ENCODE measurements at places on chromosomes 4 and X. TPM values are rescaled to one million over a fixed set of nuclear protein-coding genes. Genes with fewer than 3 reads are reported as not detected.

DNA sequence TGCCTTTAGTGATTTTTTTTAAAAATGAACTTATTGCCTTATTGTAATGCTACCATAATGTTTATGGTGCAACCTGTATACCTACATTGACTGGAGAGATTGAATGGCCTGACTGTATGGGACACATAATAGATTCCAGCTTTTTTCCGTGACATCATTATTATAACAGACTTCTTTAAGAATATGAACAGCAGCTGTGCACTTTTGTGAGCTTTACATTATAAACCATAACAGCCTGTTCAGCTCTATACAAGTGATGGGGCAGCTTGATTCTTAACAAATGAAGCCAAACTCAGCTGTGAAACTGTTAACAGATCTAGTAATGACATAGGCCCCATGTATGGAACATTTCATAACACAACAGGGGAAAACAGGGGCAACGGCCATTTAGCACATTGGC, 187.0 kb downstream of the BMPR1B start:
- DNase-seq: no peak

DNA sequence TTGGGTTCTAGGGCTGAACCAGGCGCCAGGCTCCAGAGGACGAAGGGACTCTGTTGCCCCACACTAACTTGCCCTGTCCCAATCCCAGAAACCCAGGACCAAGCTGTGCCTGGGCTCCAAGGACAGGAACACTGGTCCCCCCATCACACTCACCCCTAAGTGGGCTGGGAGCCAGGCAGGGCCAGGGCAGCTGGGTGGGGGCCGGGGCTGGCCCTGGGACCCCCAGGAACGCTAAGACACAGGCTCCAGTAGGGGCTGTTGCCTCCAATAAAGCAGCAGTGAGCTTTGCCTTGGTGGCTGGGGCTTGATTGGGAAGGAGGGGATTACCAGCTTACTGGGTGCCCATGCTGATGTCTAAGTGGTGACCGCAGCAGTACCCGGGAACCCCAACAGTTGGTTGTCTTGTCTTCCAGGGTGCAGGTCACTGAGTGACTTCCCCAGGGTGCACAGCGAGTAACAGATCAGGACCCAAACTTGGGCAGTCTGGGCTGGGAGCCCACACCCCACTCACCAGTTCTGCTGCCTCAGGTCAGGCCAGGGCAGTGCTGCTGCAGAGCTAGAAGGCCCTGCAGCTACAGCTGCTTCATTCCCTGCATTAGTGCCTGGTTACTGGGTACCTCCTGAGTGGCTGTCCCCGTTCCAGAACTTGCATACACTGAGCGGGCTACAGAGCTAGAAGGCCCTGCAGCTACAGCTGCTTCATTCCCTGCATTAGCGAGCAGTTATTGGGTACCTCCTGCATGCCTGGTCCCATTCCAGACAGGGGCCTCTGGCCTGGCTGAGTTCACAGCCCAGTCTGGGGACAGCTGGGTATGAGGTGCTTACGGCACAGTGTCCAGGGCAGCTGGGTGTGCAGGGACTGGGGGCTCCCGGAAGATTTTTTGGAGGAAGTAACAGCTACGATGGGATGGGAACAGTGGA, 9.4 kb upstream of the ADD1 start:
- DNase-seq: no peak

- DNase-seq: no peak
Measured at GRCh38 chr4:160498211-160498610, 1395.3 kb downstream of the RAPGEF2 start.

DNA sequence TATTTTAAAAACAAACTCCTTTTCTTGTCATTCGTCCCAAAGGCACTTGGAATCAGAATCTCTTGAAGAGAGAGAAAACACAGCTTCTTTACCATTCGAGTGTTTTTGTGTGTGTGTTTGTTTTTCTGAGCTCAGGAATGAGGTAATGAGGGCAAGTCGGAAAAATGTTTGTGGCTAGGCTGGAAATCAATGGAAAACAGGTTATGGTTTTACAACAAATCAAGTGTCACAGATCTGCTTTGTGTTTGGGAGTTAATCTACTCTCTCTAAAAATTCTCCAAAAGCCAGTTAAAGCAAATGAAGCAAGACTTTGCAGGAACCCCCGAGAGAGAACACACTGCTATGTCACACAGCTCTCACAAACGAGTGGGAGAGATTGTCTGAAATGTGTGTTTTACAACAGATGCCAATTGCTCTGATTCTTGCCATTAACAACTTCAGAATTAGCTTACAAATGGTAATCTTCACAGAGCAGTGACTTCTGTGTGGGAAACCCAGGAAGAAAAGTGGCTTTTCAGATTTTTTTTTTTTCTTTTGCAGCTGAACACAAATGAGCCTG, 264.1 kb downstream of the CBLL2 start:
- DNase-seq: no peak

DNA sequence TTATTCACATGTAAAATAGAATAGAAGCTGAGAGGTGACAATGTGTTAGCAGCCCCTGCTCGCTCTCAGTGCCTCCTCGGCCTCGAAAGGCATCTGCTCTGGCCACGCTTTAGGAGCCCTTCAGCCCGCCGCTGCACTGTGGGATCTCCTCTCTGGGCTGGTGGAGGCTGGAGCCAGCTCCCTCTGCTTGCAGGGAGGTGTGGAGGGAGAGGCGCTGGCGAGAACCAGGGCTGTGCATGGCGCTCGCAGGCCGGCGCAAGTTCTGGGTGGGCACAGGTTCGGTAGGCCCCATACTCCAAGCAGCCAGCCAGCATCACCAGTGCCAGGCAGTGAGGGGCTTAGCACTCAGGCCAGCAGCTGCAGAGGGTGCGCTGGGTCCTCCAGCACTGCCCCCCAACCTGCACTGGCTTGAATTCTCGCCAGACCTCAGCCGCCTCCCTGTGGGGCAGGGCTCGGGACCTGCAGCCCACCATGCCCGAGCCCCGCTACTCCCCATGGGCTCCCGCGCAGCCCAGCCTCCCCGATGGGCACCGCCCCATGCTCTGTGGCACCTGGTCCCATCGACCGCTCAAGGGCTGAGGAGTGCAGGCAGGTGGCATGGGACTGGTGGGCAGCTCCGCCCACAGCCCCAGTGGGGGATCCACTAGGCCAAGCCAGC, 1346.7 kb upstream of the IGFBP7 start:
- DNase-seq: no peak

DNA sequence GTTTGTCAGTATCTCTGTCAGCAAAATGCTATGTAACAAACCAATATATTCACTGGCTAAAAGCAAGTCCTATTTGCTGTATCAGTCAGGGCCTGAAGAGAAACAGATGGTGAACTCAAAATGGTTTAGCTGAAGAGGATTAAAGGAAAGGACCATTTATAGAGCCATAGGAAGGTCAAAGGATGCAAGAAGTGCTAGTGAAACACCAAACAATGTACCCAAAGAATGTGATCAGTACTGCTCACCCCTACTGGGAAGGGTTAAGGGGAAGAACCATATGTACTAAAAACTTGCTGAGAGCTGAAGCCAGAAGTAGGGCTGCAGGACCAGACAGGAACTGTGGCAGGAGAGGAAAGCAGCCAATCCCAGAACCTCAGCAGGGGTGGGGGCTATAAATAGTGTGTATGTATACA, 479.3 kb downstream of the INPP4B start:
- DNase-seq: no peak

DNA sequence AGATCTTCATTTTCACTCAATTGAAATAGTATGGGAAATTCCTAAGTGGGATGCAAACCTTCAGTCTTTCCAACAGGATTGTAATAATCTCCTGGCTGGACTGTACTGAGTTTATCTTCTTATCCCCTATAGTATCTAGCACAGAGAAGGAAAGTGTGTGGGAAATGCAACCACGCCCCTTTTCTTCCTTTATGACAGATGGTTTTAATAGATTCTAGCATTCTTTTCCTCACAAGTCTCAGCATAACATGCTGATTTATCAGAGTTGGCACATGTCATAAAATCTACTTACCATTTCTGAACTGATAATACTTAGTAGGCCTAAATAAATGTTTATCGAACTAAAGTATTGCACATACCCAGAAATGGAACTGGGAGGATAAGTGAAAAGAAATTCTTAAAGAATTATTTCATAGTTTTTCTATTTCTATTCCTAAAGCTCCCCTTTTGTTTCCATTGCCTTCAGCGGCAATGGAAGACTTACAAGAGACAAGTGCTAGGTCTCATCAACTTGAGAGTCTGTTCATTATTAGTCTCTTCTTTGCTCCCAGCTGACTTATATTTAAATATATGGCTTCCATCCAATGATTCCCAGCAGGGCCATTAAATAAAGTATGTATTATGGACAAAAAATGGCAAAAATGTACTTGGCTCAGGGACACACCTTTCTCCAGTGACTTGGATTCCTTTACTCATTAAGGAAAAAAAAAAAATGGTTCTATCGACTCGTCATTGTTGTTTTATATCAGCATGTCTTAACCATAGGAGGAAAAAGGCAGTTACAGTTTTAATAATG, 484.5 kb downstream of the IL1RAPL1 start:
- no peak for DNase-seq

DNA sequence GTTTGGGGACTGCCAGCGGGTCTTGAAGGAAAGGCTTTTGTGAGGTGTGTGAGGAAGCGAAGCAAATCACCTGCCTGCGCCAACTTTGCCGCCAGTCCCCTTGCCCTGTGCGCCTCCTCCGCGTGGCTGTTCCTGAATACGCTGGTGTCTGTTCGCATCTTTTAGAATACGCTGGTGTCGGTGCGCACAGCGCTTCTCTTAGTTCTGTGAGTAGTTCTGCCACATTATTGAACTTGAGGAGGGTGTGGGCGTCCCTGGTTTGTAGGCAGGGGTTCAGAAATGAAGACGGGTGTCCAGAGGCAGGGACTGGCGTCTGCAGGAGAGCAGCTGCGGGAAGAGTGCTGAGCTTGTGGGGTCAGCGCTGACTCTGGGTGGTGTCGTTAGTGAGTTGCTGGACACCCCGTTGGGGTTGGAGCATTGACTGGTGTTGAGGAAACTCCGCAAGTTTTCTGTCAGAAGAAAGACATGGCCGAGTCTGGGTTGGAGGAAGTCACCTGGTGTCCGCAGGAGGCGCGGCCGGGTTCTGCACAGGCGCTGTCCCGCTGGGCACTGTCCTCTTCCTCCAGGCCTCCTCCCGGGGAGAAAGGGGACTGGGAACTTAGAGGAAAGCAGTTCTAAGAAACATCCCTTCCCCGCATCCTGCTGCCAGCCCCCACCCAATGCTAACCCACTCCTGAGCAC, 930 bp downstream of the ZNF718 start:
- DNase-seq: no peak

GRCh38 chr4:127138586-127138985, 494.2 kb upstream of the INTU start:
- DNase-seq: no peak

GRCh38 chr4:185508181-185508580, 27.1 kb downstream of the PDLIM3 start:
- no peak for DNase-seq

GRCh38 chrX:149470955-149471354, 34.2 kb downstream of the IDS start:
- DNase-seq: peak; percentile 20

DNA sequence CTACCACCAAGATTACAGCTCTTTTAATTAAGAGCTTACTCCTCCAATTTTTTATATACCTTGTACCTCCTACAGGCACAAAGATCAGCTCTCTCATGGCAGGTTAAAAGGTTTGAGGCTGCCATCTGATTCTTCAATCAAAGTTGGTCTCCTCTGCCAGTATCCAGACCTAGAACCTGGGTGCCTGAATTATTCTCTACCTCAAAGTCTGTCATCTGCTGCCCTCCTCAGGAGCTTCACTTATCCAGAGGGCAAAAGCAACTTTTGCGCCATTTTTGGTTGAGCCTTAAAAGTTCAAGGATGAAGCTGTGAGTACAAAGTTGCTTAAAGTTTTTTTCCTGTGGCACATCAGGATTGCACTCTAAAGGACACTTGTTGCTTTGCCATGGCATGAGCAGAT, 343.7 kb upstream of the PPP1R2C start:
- DNase-seq: no peak

- no peak for DNase-seq
Measured at GRCh38 chr4:6443035-6444023, 29.1 kb downstream of the PPP2R2C start.

- DNase-seq: no peak
Measured at GRCh38 chr4:11839889-11840288, 411.2 kb upstream of the HS3ST1 start.

DNA sequence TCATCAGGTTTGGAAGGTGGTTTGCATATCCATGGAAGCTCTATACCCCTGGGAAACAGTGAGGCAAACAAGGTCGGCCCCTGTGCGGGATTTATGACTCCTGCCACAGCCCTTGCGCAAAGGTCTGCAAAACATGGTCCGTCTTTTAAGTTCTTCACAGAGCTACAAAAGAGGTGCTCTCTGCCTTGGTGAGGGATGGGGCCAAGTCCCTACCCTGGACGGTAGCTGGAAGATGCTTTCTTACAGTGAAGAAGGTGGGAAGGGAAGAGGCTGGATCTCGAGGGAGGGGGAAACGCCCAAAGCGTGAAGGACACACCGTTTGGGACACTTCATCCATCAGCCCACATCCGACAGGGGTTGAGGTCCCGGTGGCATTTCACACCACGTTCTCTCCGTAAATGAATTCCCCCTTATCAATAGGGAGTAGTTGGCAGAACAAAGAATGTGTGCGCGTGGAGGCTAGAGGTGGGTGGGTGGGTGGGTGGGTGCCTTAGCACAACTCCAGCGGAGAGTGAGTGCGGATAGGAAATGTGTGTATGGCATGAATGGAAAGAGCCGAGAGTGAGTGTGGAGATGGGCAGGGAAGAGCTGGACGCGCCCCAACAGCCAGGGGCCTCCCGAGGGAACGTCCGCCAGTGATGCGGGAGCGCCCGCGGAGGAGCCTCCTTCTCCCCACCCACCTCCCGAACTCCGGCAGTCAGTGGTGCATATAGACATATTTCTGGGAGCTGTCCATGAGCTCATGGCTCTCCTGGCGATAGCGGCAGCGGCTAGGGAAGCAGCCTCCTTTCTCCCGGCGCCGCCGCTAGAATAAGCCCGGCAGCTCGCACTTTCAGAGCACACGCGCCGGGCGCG, 68.3 kb downstream of the LARP7 start:
- DNase-seq: no peak

- no peak for DNase-seq
Measured at GRCh38 chr4:140640150-140640748, 71.5 kb upstream of the UCP1 start.

DNA sequence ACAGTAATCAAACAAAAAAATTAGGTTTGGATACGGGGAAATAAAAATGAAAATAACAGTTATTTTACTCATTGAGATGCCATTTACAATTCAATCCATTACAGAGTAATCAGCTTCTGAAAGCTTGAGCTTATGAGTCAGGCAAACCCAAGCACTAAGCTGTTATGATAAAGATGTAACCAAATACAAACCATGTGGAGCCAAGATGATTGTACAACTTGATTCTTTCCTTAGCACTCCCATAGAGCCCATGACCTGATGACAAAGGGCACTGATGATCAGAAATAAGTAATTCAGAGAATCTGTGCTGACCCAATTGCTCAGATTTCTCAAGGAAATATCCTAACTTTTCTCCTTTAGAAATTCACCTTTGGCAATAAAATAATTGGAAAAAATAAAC, 40.5 kb upstream of the PRKG2 start:
- no peak for DNase-seq

GRCh38 chr4:118307643-118308042, 45.2 kb downstream of the PRSS12 start:
- DNase-seq: no peak

- no peak for DNase-seq
Measured at GRCh38 chr4:152780267-152780778, 569 bp downstream of the ARFIP1 start.

- no peak for DNase-seq
Measured at GRCh38 chrX:21798677-21799219, 40.7 kb upstream of the MBTPS2 start.

GRCh38 chr4:80619070-80619674, 283.6 kb downstream of the CFAP299 start:
- no peak for DNase-seq

The CNKSR2 gene
- 2.1 TPM for polyA plus RNA-seq

The HTR2C gene
- polyA plus RNA-seq: not detected

The AMOT gene
- polyA plus RNA-seq: 22.1 TPM

The GAGE1 gene
- not detected for polyA plus RNA-seq
